ENCODE measurements at places on chromosomes 5 and 9.

- DNase-seq = no peak
Observed at GRCh38 chr9:90285946-90286345, 356.7 kb downstream of the DIRAS2 start.

- no peak for DNase-seq
Observed at GRCh38 chr9:112711050-112711689, 6.7 kb downstream of the INIP start.

- DNase-seq = no peak
Observed at GRCh38 chr9:22307013-22307711, 139.5 kb upstream of the DMRTA1 start.

- no peak for DNase-seq
Observed at GRCh38 chr5:61724102-61724501, 392.0 kb downstream of the ZSWIM6 start.
